ENCODE measurements at places on chromosomes 7 and 10. TPM values are rescaled to one million over a fixed set of nuclear protein-coding genes. Genes with fewer than 3 reads are reported as not detected.

DNA sequence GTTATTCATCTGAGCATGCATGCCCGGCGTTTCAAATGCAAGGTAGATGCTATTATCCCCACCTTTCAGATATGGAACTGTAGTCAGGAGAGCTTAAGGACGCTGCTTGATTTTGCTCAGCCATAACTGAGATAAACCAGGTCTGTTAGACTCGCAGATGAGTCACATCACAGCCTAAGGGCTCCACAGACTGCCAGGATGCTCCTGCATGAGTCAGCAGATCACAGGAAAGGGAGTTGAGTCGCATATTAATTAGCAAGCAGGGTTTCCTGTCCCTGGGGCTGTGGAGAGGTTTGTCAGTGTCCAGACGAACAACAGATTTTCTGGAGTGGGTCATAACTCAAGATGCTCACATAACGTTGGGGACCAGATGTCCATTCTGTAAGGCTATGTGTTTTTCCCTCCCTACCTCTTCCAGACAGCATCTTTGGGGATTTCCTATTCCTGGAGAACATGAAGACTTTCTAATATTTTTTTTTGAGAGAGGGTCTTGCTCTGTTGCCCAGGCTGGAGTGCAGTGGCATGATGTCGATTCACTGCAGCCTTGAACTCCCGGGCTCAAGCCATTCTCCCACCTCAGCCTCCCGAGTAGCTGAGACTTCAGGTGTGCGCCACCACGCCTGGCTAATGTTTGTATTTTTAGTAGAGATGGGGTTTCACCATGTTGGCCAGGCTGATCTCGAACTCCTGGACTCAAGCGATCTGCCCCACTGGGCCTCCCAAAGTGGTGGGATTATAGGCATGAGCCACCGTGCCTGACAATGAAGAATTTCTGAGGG is 36.7 kb downstream of the PFKFB3 start:
- peak; percentile 24 for DNase-seq

DNA sequence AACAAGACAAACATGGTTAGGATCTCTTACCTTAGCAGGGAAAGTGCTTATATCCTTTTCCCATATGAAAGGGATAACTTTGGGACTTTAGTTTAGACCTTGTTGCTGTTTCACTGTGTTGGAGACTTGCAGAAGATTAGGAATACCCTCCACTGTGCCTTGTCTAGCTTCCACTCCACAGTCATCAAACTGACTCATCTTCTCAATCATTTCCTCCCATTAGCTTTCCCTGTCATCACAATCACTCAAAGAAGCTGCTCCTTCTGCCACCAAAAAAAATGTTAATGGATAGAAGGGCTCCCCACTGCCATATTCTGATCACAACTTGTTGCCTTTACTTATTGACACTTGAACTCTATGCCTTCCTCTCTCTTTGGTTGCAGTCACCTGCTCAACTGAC is 16.8 kb downstream of the GNG11 start:
- no peak for DNase-seq

SPDYE5 gene
- 2.2 TPM for polyA plus RNA-seq

DKK1 gene
- polyA plus RNA-seq: 34.8 TPM

DNA sequence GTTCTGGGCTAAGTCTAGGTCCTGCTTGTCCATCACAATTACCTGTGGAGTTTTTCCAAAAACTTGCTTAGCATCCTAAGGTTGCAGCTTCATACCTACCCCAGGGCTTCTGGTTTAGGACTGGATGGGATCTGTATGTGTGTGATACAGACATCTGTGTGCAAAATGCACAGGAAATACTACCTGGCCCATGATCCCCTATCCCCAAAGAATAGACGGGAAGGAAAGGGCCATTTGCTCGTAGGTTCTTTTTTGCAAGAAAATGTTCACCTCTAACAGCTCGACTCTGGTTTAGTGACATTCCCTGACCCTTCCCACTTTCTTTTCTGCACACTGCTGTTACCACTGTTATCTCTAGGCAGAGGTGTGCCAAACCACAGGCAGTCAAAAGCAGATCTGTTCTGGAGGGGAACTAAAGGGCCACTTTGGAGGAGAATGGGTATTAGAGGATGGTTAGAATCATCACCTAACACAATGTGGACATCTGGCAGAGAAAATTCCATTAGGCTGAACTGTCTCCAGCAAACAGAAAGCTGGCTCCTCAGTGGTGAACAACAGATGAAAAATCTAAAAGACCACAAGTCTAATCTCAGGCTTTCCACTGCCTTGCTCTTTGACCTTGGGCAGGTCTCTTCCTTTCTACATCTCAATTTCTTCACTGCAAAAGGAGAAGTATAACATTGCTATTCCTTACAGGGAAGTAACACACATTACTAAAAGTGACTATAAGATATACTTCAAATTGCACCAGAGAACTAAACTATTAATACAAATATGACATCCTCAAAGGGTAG is 107.4 kb downstream of the UBE2H start:
- DNase-seq: no peak

- DNase-seq: no peak
Measured at GRCh38 chr7:117875566-117875965, 2.3 kb upstream of the CTTNBP2 start.

- no peak for DNase-seq
Measured at GRCh38 chr10:118256825-118257570, 85.1 kb downstream of the FAM204A start.

Data from renal cortex interstitium (tissue), 15 donors.